Suprapubic skin (tissue), 4 donors: ENCODE measurements at places on chromosomes 1 and 21.

GRCh38 chr1:235421751-235422150 is 54.5 kb downstream of the TBCE start:
- H3K27ac ChIP-seq: no peak overlapping the region
- H3K4me1 ChIP-seq: no peaks in the 10 kb centered on the region
- H3K36me3 ChIP-seq: no peaks in the 10 kb centered on the region
- no peaks in the 10 kb centered on the region for H3K27me3 ChIP-seq
- no peak for DNase-seq

DNA sequence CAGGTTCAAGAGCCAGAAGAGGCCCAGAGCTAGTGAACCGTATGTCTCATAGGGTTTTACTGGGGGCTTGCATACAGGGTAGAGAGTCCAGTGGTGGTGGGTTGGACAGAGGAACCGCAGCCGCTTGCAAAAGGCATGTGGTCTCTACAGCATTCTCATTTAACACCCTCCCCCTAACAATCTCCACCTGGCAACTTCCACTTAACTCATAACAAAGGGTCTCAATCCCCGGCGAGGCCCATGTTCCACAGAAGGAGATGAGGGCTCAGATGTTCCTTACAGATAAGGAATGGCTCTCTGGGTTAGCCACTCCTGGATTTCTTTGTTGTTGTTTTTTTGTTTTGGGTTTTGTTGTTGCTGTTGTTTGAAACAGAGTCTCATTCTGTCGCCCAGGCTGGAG is 106.1 kb downstream of the APP start:
- no peak overlapping the region for H3K4me3 ChIP-seq
- DNase-seq: no peak
- no peaks in the 10 kb centered on the region for H3K36me3 ChIP-seq

DNA sequence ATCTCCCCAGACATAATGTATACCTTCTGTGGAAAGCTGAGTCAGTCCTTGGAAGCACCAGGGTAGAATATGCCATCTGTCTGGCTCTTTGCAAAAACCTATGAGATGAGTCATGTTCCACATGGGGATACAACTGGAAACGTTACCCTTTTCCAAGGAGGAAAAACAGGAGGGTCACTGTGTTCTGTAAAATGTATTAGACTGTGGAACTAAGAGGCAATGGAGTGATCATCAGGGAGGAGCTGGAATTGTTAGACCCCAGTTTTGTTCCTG is 16.1 kb upstream of the PSMD4 start:
- no peak overlapping the region for H3K4me3 ChIP-seq
- no peaks in the 10 kb centered on the region for H3K4me1 ChIP-seq
- no peak for DNase-seq
- H3K36me3 ChIP-seq: peaks cover 98% of the 10 kb centered on the region
- H3K27ac ChIP-seq: no peak overlapping the region
- H3K27me3 ChIP-seq: no peaks in the 10 kb centered on the region

GRCh38 chr1:11869650-11870207 is 11.0 kb upstream of the NPPB start:
- DNase-seq: no peak
- peaks cover 5% of the 10 kb centered on the region for H3K4me1 ChIP-seq
- peaks cover 6% of the 10 kb centered on the region for H3K27me3 ChIP-seq
- H3K4me3 ChIP-seq: no peak overlapping the region
- H3K27ac ChIP-seq: no peak overlapping the region

- H3K27me3 ChIP-seq: no peaks in the 10 kb centered on the region
- no peaks in the 10 kb centered on the region for H3K4me1 ChIP-seq
- H3K4me3 ChIP-seq: no peak overlapping the region
- H3K36me3 ChIP-seq: no peaks in the 10 kb centered on the region
- H3K27ac ChIP-seq: no peak overlapping the region
Measured at GRCh38 chr1:221683681-221684080, 58.2 kb downstream of the DUSP10 start.

DNA sequence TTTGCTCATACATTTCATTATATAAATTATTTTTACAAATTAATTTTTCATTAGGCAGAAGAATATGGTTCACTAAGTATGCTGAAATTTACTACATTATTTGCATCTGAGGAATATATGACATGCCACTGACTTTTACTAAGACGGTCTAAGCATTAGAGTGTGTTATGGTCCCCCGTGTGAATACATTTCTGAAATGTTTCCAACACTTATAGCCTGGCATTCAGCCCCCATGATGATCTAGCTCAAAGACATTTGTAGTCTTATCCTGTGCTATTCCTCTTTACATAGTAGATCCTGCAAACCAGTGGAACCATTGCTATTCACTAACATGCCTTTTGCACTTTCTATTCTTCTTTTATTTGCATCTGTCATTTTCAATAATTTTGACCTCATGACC is 1878.0 kb downstream of the MRPL39 start:
- no peak overlapping the region for H3K27ac ChIP-seq
- no peaks in the 10 kb centered on the region for H3K27me3 ChIP-seq
- H3K4me3 ChIP-seq: no peak overlapping the region
- H3K36me3 ChIP-seq: no peaks in the 10 kb centered on the region
- DNase-seq: no peak
- no peaks in the 10 kb centered on the region for H3K4me1 ChIP-seq

DNA sequence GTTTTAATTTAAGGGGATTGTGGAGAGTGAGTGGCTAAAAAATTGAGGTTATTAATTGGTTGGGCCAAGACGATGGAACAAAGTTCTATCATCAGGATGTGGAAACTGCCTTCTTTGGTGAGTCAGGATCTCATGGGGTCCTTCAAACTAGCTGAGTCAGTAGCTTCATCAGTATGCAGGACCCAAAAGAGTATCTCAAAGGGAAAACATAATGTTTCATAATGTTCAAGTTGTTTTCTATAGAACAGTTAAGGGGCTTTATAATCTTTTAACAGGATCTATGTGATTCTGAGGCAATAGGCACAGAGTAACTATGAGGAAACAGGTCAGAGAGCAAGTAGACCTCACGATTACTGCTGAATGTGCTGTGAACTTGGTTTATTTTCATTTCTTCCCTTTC is 3.2 kb upstream of the OLFML2B start:
- DNase-seq: no peak
- no peaks in the 10 kb centered on the region for H3K36me3 ChIP-seq
- peaks cover 19% of the 10 kb centered on the region for H3K4me1 ChIP-seq
- no peak overlapping the region for H3K4me3 ChIP-seq

GRCh38 chr1:119653839-119654170 is 5.7 kb upstream of the ZNF697 start:
- no peaks in the 10 kb centered on the region for H3K27me3 ChIP-seq
- peaks cover 3% of the 10 kb centered on the region for H3K4me1 ChIP-seq
- no peak for DNase-seq
- H3K4me3 ChIP-seq: no peak overlapping the region

DNA sequence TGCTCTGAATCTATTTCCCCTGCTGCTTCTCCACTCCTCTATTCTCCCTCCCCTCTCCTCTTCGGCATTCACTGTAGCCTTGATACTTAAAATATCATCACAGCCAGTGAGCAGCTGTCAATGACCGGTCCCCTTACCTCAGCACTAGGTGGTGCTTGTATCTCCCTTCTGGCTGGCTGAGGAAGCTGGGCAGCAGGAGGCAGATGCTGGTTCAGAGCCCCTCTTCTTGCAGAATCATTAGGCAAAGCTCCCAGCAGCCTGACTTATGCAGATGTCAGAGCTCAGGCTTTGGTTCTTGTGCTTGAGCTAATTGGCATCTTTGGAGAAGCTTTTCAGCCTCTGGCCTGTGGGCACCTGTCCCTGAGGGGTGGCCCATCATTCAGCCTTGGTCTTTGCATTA is 31.9 kb upstream of the KCNA2 start:
- no peak overlapping the region for H3K4me3 ChIP-seq
- no peaks in the 10 kb centered on the region for H3K36me3 ChIP-seq
- peaks cover 3% of the 10 kb centered on the region for H3K27me3 ChIP-seq

DNA sequence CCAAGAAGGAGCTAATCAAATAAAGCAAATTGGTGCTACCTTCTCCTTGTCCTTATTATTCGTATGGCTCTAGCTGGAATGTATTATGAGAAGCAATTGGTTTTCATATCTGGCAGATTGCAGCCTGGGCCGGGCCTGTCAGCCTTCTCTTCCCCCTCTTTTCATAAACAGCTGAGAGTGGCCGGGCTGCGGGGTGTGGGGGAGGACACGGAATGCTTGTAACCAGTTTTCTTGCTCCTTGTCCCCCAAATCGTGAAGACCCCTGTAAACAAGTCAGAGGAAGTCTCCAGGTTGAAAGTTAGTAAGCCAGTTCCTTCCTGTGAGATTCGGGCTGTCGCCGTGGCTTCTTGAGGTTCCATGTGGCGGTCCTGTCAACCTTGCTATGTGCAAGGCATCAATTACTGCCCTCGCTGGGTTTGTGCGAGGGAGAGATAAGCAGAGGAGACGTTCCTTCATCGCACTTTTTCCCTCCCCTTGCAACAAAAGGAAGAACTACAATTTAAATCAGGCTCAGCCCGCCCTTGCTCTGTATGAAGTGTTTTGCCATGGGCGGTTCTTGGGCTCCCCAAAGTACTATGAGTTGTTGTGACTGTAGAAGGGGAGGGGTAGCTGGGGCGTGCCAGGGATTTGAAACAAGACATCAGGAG is 450.7 kb downstream of the CAMTA1 start:
- H3K27me3 ChIP-seq: peaks cover 4% of the 10 kb centered on the region
- no peak overlapping the region for H3K27ac ChIP-seq
- no peak for DNase-seq
- no peaks in the 10 kb centered on the region for H3K4me1 ChIP-seq
- no peaks in the 10 kb centered on the region for H3K36me3 ChIP-seq
